ENCODE measurements at places on chromosomes 5 and 9.

DNA sequence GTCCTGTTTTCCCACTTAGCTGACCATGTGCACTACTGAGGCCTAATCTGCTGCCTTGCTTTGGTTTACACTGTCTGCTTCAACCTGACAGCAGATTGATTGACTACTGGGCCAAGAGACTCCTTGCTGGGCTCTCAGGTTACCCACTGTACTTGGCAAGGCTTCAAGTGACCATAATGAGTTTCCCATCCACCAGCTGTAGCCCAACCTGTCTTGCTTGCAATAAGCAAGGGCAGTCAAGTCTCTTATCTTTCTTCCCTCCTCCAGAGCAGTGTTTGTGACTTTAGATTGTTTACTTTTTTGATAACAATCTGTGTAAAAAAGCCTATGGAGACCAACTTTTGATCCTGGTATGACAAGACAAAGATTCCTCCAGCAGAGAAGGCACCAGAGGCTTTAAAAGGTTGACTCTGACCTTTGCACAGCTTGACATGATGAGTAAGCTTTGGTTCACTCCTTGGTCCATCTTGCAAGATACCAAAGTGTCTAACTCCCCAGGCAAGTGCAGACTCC lies 912.3 kb upstream of the SEMA6A start:
- DNase-seq = no peak

- DNase-seq = peak; percentile 86
These were observed at the start of gene SPEF2 for GRCh38 chr5:35617435-35618303. TSS of gene SPEF2 (plus strand) at chr5:35617863. CDS start at chr5:35617998, 135 bp downstream.

- no peak for DNase-seq
These were observed 114.5 kb downstream of the FGF1 start for GRCh38 chr5:142571371-142571770.

DNA sequence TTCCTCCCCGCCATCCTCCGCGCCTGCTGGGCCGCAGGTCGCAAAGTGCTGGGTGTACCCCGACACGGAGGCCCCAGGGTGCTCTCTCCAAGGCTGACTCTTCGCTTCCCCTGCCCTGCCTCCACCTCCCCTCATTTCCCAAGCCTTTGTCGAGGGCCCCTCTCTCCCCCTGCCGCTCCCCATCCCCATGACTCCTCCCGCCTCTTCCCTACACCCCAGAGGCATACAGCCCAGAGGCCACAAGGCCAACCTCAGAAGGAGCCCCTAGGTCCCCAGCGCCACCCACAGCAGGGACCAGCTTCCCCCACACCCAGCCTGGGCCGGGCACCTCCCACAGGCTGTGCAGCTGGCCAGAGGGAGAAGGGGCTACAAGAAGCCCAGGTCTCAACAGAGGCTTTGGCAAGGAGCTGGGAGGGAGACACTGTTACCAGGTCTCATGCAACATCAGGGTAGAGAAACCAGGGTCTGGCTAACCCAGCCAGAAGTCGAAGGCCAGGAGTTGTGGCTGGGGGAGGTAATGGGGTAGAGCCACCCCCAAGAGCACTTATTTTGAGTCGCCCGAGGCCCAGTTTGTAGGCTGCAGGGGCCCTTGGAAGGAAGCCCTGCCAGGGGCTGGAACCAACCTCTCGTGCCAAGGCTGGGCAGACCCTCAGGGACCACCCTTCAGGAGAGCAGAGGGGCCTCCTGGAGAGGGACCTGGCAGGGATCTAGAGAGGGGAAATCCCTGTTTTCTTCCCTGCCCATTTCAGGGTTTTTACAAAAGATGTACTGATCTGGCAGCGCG lies 24.5 kb upstream of the SARDH start:
- peak; percentile 6 for DNase-seq

Data from stimulated activated CD8-positive, alpha-beta memory T cell treated with anti-CD3 and anti-CD28 coated beads, Interleukin-4, amount 100 ng/mL, for 48 hours (primary cell).